NCI-H524 (cell line): ENCODE measurements at places on chromosomes 2 and 18.

- peak; percentile 49 for DNase-seq
Observed at GRCh38 chr2:99550368-99550767, 60.6 kb upstream of the REV1 start.

- DNase-seq, result no peak
Observed at GRCh38 chr2:163045830-163046229, 207.3 kb upstream of the KCNH7 start.

GRCh38 chr2:38810488-38810887, 32.5 kb downstream of the GEMIN6 start:
- no peak for DNase-seq

- no peak for DNase-seq
Observed at GRCh38 chr2:43152186-43152585, 74.2 kb downstream of the ZFP36L2 start.

GRCh38 chr2:233371641-233372040, 17.3 kb downstream of the DGKD start:
- no peak for DNase-seq

DNA sequence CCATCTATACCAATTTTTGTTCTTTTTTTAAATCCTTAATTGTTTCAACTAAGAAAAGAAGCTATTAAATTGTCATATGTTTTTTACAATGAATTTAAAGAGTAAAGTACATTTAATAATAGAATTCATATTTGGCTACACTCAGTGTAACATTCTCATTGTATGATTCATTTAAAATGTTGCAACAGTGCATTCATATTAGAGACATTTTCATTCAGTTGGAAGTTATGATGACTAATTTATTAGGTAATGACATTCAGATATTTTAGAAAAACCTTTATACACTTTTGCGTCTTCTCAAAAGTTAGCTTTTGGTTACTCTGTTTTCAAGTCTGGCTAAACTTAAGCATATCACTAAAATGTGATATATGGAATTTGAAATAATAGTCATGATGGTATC, 887.5 kb upstream of the NRXN1 start:
- no peak for DNase-seq

DNA sequence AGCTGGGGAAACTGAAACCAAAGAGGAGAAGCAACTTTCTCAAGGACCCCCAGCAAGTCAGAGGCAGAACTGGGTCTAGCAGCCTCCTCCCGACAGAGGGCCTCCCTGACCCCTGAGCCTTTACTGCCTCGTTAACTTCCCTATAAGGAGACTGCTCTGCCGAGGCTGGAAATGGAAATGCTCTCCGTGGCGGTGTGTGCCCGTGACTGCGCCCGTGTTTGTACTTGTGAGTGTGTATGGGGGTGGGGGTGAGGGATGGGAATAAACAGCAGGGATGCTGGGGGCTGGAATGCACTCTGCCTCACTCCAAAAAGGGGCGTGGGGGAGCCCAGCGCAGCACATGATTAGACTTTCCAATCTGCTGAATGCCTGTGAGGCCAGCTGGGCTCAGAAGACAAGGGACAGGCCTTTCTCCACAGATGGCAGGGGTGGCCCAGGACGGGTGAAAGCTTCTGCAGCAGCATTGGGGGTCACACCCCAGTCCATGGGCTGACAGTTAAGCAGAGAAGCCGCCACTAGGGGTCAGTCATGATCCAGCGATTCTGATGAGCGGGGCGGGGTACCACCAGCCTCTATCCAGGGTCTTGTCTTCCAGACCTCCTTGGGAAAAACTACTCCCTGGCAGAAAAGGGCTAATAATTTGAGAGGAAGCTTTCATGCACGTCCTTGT, 26.8 kb downstream of the MPHOSPH10 start:
- DNase-seq, result peak; percentile 71

DNA sequence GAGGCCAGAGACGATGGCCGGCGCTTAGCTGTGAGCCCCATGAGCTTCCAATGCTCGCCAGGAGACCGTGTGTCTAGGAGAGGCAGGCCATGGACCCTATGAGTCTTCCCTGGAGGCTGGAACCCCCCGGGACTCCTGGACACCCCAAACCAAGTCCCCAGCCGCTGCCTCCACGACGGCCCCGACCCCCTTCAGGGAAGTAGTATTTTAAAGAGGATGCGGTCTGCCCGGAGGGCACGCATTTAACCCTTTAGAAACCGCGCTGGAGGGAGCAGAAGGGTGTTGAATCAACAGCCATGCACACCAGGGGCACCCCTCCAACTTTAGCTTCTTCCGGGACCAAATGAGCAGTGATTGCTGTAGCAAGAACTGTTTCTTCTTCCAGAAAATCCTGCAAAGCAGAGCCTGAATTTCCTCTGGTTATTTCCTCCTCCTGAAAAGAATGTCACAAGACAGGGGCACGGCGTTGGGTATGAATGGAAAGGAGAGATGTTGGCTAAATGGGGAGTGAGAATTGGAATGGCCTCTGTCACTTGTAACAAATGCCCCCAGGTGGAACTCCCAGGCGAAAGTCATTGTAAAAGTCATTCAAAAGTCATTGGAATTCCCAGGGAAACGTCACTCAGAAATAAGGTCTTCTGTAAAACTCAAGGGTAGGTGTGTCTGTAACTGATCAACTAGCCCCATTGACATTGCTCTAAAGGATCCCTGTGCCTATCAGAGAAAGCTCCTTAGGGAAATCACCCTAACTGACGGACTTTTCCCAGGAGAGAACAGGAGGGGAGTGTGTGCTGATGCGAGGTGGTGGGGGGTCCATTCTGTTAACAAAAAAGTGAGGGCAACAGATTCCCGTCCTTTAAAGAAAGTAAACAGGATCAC, 5.8 kb upstream of the GBX2 start:
- DNase-seq, result no peak

DNA sequence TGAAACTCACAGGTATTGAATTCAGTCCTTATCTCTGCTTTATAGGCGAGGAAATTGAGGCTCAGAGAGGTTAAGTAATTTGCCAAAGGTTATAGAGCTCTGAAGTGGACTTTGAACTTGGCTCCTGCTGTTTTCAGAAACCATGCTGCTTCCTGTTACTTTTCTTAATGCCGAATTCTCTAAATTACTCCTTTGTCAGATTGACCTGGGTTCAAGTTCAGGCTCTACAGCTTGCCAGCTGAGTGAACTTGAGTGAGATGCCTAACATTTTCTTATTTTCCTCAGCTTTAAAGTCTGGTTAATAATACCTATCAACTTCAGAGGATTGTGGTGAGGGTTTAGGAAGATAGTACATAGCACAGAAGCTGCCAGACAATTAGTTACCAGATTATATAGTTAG, 3.4 kb downstream of the ASAP2 start:
- DNase-seq, result no peak

DNA sequence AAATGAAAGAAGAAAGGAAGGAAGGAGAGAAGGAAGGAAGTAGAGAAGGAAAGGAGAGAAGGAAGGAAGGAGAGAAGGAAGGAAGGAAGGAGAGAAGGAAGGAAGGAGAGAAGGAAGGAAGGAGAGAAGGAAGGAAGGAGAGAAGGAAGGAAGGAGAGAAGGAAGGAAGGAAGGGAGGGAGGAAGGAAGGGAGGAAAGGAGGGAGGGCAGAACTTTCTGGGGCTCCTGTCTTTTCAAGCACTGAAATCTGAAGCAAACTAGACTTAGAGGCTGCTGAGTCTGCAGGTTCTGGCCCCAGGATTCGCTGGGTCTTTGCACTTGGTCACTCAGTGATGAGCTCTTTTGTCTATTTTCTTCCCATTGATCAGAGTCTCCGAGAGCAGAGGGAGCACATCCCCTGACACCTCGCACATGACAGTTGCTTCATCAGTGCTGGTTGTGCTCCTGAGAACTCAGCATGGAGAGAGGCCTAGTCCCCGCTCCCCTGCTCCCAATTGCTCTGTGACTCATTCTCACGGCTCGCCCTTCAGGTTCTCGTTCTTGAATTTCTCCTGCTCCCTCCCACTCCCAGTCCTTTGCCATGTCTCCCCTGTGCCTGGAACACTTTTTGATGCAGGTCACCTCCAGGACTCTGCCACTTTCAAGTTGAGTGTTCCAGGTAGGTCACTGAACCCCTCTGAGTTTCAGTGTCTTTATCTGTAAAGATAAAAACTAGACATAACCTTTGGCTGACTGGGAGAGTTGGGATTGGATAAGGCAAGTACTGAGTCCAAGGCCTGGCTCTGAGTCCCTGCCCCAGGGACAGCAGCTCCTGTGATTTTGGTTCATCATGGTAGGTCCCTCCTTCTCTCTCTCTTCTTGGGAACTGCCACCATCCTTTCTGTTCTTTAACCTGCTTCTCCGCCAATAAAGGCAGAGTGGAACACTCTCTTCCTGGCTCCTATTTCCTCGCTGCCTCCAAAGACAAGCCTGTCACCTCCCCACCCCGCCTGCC, 55.2 kb downstream of the TNP1 start:
- no peak for DNase-seq

DNA sequence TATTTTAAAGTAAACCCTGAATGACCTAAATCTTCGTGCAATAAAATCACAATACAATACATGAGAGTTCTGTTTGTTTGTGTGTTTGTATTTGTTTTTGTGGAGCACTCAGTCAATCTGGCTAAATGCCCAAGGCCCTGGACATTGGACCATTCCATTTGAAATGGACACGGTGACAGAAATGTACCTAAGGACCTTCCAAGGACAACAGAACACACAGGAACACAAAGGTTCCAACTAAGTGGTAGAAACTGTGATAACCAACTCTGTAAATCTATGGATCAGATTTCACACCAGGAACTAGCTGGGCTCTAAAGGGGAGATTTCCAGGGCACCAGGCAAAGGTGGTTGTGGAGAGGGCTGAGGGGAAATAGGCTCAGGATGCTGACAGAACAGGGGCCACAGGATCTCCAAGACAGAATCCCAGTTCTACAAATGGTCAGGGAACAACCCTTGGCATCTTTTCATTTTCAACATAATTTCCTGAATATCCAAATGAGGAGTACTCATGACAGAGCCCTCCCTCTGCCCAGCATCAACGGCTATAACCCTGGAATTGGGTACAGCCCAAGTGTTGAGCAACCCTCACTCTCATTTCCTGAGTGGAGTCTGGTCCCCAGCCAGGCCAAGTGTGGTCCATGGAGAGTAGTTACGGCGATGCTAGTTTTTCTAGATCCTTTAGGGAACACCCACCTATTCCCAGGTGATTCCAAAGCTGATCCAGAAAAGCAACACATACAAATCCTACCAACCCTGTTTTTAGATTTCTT, 78.4 kb downstream of the NCKAP5 start:
- DNase-seq, result no peak

- DNase-seq, result no peak
Observed at GRCh38 chr2:9820020-9820973, 23.0 kb upstream of the TAF1B start.

DNA sequence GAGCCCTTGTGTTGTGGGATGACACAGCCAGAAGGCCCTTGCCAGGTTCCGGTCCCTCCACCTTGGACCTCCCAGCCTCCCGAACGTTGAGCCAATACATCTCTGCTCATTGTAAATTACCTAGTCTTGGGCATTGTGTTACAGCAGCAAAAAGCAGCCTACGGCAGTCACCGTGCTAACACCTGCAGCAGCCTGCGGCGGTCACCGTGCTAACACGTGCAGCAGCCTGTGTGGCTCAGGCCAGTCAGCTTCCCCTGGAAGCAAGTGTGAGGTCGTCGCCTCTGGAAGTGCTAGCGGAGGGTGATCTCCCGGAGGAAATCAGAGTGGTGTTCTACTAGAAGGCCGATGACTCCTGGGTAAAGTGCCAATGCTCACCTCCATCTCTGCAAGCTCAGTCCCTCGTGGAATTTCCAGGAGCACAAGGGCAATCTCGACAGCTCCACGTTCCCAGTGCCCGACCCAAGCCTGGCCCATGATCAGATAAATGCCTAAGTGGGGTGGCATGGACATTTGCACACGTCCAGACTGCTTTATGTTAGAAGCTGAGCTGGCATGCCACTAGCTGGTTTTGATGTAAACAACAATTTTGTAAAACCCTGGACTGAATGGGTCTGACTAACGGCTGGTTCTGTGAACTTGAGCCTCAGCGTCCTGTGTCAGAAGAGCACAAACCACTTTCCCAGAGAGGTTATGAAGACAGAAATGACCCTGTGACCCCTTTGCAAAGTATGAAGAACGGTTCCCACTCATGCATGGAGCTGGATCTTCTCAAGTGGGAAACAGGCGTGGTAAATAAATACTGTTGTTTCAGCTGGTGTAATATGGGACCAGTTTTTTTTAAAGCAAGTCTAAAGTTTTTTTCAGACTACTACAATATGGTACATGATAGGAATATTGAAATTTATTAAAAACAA, 11.4 kb upstream of the CNDP1 start:
- DNase-seq, result no peak

- peak; percentile 36 for DNase-seq
Observed at GRCh38 chr2:172094294-172095145, 8.2 kb downstream of the DLX2 start.
